ENCODE measurements at places on chromosomes 2 and 18.
A peak's percentile ranks its signal among the peaks of the same experiment; 100 is the strongest.

DNA sequence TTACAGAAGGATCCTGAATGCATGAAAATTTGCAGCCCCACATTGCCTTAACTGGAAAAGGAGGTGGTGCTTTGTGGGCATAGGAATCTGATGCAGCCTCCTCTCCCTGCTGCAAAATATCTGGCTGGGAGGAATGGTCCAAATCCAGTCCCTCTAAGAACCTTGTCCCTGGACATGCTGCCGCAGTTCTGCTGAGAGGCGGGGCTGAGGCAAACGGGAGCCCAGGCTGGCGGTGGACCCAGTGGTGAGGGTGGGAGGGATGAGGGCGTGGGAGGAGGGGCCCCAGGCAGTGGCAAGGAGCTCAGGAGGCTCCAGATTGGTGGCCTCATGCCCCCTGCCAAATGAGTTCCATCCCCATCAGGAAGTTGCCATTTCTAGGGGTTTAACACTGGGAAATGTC, 36.2 kb downstream of the ZAP70 start:
- DNase-seq, result no peak

DNA sequence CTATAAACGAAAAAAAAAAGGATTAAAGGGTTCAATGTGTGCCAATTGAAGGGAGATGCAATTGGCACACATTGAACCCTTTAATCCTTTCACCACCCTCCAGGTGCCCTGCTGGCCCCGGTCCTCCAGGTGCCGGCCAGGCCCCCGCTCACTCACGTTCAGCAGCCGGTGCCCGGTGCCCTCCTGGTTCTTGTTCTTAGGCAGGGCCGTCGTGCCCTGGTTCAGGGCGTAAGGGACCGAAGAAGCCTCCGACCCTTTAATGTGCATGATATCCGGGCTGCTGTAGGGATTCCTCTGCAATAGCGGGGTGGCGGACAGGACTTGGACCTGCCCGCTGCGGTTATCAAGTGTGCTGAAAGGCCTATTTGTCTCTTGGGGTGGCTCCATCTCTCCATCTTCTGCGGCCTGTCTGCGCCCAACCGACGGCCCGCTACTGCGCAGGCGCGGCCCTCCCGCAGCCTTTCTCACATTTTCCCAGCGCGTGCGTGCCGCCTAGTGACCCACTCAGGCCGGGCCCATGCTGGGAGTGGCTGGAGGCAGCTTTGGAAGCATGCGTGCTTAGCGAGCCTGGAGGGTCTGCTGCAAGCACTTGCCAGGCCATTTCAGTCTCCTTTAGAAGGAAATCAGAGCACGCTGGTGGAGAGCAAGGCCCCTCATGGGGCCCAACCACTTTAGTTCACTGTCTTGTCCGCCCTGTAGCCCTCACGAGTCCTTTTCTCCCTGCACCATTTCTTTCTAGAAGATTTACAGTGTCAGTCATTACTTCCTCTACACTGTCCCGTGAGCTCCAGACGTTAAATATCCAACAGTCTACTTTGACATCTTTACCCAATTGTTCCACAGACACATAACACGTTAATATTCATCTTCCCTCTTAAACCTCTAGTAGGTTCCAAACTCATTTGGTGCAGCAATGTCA, 24.3 kb downstream of the TMEM237 start:
- DNase-seq, result peak; percentile 33

DNA sequence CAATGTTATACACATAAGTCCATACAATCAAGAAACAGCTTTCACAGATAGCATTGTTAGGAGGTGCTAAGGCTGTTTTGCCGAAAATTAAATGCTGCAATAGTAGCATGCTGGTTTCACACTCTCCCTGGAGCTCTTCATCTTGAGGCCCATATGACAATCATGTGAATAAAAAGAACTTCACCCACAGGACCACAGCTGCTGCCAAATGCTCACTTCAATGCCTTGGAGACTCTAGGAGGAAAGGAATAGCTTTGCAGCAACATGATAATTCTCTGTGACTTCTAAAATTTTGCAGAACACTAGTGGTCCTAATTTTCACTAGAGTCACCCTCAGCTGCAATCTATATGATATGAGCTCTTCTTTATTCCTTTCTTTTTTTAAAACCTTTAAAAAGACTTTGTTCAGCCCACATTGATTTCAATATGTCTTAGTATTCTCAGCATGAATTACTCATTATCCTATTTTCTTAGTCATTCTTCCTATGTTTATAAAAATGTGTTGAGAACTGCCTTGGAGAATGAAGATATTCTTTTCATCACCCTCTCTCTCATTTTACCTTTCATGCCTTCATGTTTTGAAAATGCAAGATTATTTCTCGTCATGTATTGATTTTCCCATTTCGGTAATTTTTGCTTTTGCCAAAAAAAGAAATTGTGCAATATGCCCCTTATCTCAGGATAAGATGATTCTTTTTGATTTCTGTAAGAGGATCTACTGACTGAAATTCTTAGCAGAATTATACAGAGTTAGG, 108.2 kb downstream of the PDE1A start:
- no peak for DNase-seq

DNA sequence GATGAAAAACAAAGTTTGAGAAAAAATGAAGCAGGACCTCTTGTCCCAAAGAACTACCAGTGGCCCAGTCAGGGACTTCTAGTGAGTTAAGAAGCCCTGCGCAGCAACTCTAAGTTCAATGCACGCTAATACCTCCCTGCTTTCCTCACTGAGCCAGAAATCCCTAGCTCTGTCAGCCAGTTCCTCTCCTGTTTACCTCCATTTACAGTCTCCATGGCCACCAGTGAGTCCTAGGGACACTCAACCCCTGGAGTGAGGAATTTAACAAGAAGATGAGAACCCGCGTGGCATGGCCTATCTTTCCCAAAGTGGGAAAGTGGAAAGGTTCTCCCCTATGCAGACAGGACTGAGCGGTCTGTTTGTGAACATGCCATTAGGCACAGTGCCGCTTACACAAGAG, 31.0 kb downstream of the MRPL33 start:
- no peak for DNase-seq

DNA sequence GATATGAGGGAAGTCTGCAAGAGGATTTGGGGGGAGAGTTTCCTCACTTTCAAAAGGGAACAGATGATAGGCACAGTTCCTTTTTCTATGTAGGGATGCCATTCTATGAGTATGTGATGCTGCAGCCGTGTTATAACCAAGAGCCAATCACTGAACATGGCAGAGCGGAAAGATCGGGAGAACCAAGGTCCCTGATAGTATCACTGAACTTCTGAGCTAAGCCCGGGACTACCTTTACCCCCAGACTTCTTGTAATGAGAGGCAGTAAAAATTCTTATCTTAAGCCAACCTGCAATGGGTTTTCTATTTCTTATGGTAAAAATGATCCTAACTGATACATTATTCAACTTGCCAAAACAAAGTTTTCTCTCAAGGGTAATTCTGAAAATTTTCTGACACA, 21.6 kb upstream of the SLC1A4 start:
- DNase-seq, result no peak

All from activated naive CD8-positive, alpha-beta T cell treated with anti-CD3 and anti-CD28 coated beads, Interleukin-2, amount 10 ng/mL, durations not matched to agents 7 days and 5 days (primary cell).